ENCODE measurements at places on chromosomes 2 and 18.

GRCh38 chr18:79552696-79553095 lies 126.9 kb upstream of the CTDP1 start:
- no peak for DNase-seq

- no peak for DNase-seq
Measured at GRCh38 chr18:44638811-44639210, 41.9 kb upstream of the SETBP1 start.

- no peak for DNase-seq
Measured at GRCh38 chr2:224608104-224608503, 22.9 kb upstream of the CUL3 start.

DNA sequence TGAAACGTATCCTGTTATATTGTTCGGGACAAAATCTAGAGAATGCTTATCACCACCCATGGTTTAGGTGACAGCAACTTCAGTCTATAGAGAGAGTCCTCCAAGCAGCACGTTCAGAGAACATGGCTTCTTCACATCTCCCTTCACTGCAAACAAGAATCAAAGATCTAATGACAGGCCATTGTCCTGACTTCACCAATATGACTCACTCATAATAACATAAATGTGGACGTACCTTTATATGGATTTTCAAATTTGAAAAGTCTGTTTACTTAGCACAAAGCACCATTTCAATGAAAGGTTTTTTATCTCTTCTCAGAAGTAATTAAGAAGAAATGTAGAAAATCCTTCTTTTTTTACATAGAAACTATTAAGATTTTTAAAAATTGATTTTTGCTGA lies 46.7 kb downstream of the KLF7 start:
- no peak for DNase-seq

DNA sequence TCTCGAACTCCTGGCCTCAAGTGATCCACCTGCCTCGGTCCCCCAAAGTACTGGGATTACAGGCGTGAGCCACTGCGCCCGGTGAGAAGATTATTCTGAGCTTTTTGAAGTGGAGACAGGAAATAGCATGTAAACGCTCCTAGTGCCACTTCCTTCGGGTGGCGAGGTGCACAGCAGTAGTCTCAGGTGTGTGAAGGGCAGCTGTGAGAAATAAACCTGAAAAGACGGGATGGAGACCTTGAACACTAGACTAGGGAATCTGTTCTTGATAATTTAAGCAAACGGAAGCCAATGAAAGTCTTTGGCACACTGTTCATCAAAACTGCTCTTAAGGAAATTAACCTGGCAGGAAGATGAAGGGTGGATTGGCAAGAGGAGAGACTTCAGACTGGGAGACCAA lies 439 bp upstream of the PLEKHH2 start:
- no peak for DNase-seq

- peak; percentile 98 for DNase-seq
Measured at GRCh38 chr2:84958135-84959059, 12.6 kb upstream of the KCMF1 start.

DNA sequence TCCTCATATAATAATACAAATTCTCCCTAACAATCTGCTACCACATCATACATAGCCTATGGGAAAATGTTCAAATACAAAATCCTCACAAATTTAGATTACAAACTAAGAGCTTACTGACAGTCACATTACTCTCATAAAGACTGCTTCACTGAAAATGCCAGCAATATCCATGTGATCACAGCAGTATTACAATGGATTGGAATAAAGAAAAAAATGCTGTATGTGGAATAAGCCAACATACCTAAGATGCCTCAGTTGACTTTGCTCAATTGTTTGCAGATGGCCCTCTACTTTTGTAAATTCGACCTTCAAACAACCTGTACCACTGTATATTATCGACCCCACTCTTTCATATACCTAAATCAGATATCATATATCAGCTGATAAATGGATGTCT lies 88.7 kb downstream of the DYM start:
- no peak for DNase-seq

DNA sequence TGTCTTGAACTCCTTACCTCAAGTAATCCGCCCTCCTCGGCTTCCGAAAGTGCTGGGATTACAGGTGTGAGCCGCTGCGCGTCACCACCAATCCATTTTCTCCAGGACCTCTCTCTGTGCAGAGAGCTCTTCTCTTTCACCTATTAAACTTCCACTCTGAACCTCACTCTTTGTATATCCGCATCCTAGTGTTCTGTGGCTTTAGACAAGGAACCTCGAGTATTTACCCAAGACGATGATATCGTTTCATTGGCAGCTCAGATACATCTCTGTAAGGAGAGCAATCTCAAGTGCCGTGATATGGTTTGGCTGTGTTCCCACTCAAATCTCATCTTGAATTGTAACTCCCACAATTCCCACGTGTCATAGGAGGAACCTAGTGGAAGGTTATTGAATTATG lies 15.1 kb upstream of the WDR33 start:
- no peak for DNase-seq

DNA sequence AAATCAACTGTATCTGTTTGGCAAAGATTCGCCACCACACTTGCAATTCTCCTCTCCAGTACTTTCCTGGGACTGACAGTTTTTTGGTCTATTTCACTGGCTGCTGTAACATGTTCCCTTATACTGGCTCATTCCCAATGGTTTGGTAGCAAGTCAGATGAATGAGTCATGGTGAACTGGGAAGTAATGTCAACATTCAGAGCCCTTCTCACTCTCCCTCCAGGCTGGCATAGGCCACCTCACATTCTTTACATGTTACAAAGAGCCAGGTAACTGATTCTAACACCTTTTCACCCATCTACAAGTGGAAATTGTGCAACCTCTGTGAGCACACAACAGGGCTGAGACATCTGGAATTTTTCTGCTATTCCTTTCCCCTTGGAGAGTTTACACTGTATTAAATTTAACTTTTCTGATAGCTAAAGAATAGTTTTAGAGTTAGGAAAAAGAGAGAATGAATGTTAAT lies 111.3 kb upstream of the TLK1 start:
- DNase-seq = peak; percentile 94

- DNase-seq = no peak
Measured at GRCh38 chr18:58279504-58280175, 235.6 kb downstream of the NEDD4L start.

GRCh38 chr2:178731300-178731699 lies 75.9 kb downstream of the TTN start:
- no peak for DNase-seq

GRCh38 chr2:236823041-236823629 lies 253.5 kb downstream of the ACKR3 start:
- no peak for DNase-seq

DNA sequence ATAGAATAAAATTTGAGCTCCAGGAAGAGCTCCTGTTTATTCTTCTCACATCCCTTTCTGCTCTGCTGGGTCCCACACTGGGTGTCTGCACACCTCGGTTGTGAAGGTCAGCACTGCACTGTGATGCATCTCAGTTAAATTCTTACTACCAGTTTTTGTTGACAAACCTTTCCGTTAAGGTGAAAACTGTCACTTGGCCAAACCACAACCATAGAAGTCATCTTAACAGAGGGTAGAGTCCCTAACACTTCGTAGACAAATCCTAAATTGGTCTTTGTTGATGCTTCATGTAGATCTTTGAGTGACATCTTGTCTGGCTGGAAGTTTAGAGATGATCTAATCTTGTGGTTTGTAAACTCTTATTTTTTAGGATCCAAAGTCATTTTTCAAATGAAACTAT lies 167.4 kb upstream of the MAP3K20 start:
- no peak for DNase-seq

- DNase-seq = peak; percentile 32
Measured at GRCh38 chr2:111534910-111535352, 349.1 kb downstream of the ANAPC1 start.

DNA sequence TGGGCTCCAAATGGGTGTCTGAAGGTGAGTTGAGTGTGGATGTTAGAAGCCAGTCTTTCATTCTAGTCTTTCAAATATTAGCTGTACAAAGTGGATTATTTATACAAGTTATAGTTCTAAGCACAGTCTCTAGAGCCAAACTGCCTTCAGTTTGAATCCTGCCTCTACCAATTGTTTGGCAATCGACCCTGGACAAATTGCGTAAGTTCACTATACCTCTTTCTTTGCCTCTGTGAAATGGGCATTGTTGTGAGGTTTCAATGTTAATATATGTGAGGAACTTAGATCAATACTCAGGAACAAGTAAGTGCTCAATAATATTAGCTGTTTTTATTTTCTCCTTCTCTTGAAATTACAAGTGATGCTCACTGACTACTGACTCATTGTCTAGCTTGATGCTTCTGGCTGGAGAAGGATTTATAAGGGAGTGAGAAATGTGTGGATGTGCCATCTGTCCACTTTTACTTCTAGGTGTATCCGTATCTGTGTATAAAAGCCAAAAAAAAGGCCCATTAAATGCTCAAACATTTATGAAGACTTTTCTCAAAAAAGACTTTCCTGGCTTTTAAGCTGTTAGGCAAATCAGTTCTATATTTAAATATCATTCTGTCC lies 48.1 kb upstream of the RAPH1 start:
- no peak for DNase-seq

- DNase-seq = no peak
Measured at GRCh38 chr18:26421503-26421902, 126.8 kb downstream of the KCTD1 start.

DNA sequence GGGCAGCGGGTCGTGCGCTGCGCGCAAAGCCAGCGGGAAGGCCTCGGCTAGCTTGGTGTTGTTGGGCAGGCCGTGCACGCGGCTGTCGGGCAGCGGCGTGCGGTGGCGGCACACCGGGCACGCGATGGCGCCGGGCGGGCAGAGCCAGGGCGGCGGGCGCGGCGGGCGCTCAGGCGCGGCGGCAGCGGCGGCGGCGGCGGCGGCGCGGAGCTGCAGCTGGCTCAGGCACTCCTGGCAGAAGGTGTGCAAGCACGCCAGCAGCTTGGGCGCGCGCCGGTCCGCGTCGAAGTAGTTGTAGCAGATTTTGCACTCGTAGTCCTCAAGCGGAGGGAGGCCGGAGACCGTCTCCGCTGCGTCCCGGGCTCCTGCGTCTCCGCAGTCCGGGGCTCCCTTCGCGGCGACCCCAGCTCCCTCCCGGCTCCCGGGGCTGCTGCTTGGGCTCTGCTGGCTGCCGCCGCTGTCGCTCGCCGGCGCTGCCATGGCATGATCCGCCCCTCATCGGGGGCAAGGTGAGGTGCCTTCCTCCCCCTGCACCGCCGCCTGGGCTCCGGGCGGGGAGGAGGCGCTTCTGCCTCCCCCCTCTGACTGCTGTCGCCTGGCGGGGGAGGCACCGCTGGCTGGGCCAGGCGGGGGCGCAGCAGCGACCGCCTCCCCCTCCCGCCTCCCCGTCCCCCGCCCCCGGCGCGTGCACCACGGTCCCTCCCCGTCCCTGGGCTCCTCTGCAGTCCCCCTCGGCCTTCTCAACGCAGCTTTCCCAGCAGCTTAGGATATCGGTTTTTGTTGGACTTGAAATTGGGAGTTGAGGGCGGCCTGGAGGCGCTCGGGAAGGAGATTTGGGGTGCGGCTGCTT lies 21.0 kb upstream of the PAX3 start:
- DNase-seq = no peak

DNA sequence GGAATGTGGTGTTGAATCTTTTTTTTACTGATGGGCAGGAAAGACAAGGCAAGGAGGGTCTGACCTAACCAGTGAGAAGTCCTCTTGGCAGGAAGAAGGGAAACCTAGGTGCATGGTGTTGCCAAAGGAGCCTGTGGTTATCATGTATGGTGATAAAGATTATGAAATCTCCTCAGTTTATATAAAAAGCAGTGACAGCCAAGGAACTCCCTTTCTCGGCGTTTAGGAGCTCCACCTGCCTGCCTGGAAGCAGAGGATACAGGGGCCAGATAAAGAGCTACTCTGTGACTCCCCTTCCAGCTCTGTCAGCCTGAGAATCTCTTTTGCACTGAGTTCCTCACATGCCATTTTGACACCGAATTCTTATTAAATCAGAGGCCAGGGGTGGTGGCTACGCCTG lies 26.1 kb downstream of the COLEC12 start:
- no peak for DNase-seq

DNA sequence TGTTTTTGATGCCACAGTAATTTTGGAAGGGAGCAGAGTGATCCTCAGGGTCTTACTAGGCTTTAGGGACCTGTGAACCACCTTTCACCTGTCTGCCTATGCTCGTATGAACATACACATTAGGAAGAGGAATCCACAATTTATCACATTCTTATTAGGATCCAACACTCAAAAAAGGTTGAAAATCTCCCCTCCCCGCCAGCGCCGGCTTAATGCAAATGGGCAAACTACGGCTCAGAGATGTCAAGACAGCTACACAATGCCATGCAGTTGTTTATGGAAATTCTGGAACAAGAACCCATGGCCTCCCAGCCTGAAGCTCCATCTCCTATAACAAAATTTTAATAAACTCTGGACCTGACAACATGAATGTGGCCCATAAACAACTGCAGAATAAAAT lies 375.9 kb upstream of the ACVR2A start:
- no peak for DNase-seq

GRCh38 chr2:221402072-221402471 lies 170.0 kb downstream of the EPHA4 start:
- no peak for DNase-seq

GRCh38 chr2:71990826-71991225 lies 156.8 kb downstream of the CYP26B1 start:
- no peak for DNase-seq

DNA sequence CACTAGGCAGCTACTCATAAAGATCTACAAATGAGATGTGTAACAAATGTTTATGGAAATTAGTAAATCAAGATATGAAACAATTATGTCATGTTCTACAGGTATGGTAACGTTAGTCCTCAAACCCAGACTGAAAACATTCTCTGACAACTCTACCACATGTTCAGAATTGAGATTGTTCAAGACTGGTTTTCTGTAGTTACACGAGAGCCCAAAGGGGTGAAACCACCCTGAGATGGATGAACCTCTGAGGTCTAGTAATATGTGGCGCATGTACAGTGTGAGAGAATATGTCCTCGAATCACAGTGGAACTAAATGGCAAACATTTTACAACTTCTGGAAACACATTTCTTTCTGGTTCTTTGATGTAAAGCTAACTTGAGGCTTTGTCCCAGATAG lies 614.3 kb downstream of the ZEB2 start:
- DNase-seq = no peak

DNA sequence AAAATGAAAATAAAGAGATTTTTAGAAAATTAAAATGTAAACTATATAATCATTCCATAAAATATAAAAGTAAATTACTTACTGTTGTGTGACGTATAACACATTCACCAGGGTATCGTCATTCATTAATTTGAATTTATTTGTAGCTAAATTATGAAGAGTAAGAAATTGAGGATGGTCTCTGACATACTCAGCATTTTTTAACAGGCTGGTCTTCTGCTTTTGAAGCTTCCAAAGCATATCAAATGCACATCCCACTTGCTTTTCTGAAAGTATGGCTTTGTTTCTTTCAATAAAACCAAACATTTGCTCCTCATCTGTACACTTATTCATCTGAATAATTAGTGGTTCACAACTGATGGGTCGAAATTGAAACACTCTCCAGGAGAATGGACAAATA lies 2.1 kb downstream of the FASTKD1 start:
- no peak for DNase-seq

- no peak for DNase-seq
Measured at GRCh38 chr2:60267122-60267521, 286.3 kb downstream of the BCL11A start.

- no peak for DNase-seq
Measured at GRCh38 chr18:34643989-34644388, 66.1 kb upstream of the DTNA start.
